ENCODE measurements at places on chromosomes 13 and 19.

DNA sequence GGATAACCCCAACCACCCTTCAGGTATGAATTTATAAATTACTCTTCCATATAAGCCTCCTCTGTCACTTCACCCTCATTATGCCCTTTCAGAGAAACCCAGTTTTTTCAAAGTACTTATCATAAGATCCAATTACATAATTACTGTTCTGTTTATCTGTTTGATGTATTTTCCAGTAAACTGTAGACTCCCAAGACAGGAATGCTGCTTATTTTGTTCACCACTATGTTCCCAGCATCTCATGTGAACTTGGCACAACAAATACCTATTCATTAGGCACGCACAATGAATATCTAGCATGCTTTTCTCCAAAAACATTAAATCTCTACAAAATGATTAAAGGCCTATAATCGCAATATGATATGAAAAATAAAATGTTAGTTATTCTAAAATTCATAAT, 13.2 kb downstream of the ENOX1 start:
- DNase-seq = no peak

DNA sequence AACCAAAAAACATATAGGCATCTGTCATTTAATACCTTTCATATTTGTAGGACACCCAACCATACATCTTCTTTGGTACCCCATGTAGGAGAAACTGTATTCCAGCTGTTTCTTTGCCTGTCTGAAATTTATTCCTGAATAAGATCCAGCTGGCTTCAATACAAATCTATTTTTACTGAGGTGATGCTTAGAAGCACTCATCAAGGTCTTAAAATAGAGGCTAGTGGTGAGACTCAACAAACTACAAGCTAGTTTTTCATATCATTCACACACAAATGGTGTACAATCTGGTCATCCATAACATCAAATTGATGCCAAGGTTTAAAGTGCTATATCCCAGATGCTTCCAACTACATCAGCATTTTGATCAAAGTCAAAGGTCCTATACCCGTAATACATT, 1071.3 kb upstream of the MIR17HG start:
- no peak for DNase-seq

GRCh38 chr13:113783966-113784644, 25.1 kb downstream of the TMEM255B start:
- no peak for DNase-seq

DNA sequence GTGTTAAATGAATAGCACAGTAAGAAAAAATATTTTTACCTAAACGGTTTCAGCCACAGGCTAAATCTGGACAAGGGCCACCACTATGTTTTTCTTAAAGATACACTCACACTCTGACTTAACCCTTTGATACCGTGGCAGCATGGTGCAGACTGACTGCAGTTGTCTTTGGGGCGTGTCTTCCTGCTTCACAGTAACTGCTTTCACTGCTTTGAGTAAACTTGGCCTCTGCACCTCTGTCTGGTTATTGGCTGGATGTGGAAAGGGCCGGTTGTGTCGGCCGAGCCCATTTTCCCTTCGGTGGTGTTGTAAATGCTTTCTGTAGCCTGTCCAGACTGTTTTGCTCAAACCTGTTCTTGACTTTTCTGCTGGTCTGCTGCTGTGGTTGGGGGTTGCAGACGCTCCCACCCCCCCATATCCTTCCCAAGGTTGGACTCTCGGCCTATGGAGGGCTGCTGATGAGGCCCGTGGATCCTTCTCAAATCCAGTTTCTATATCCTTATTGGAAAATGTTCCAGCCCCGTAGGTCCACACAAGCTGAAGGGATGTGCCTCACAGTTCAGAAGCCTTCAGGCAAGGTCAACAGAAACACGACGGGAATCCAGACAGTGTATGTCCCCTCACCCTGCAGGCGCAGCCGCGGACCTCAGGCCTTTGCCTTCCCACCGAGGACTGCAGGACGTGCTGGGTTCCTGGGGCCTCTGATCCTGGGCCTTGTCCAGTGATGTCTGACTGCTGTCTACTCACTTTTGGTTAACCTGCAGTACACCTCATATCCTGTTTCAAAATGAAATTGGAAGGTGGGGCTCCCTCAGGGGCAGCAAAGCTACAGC, 90.2 kb upstream of the RNF113B start:
- DNase-seq = no peak

- DNase-seq = no peak
These were observed 10.2 kb upstream of the ANKRD10 start for GRCh38 chr13:110925023-110925612.
